ENCODE measurements at places on chromosomes 7 and 10. TPM values are rescaled to one million over a fixed set of nuclear protein-coding genes. Genes with fewer than 3 reads are reported as not detected.

DNA sequence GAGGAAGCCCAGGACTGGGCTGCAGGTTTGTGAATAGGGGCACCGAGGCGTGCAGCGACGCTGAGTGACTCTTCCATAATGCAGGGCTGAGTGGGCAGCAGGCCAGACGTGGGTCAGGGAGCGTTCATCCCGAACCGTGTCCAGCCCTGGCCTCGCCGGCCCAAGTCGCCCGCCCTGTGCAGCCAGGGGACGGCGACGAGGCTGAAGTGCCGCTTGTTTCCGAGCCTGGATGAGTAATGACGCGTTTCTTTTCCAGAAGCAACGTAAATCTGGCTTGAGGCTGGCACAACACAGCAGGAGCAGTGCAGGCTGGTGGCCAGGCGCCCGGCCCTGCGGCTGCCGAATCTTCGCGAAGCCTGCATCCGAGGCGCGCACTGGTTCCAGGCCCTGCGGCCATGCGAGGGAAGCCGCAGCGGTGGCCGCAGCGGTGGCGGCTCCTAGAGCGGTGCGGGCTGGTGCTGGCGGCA lies 74.0 kb upstream of the SEC61G start:
- no peak for DNase-seq
- H3K36me3 ChIP-seq = no peaks in the 10 kb centered on the region
- no peaks in the 10 kb centered on the region for H3K27me3 ChIP-seq
- H3K4me3 ChIP-seq = no peak overlapping the region
- no peaks in the 10 kb centered on the region for H3K4me1 ChIP-seq

DNA sequence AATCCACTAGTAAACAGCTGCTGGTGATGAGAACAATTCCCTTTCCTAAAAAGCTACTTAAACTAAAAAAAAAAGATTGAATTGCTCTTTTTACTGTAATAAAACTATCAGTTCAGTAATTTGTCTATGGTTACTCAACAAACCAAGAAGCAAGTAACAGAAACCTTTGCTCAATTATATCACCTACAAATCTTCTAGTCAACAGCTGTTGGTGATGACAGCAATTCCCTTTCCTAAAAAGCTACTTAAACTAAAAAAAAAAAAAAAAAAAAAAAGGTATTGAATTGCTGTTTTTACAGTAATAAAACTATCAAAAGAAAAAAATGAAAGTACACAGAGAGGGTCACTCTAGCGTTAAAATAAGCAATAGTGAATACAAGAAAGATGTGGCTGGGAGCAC lies 158.1 kb downstream of the CTNNA3 start:
- H3K36me3 ChIP-seq = no peaks in the 10 kb centered on the region
- H3K4me1 ChIP-seq = peaks cover 8% of the 10 kb centered on the region
- no peak overlapping the region for H3K4me3 ChIP-seq
- no peak overlapping the region for H3K27ac ChIP-seq
- no peaks in the 10 kb centered on the region for H3K27me3 ChIP-seq
- DNase-seq = no peak

- H3K36me3 ChIP-seq = no peaks in the 10 kb centered on the region
- DNase-seq = no peak
- H3K4me3 ChIP-seq = no peak overlapping the region
- H3K27ac ChIP-seq = peak overlapping the region; percentile 80
- peaks cover 94% of the 10 kb centered on the region for H3K4me1 ChIP-seq
These were observed 13.6 kb downstream of the SVIL start for GRCh38 chr10:29621161-29621560.

DNA sequence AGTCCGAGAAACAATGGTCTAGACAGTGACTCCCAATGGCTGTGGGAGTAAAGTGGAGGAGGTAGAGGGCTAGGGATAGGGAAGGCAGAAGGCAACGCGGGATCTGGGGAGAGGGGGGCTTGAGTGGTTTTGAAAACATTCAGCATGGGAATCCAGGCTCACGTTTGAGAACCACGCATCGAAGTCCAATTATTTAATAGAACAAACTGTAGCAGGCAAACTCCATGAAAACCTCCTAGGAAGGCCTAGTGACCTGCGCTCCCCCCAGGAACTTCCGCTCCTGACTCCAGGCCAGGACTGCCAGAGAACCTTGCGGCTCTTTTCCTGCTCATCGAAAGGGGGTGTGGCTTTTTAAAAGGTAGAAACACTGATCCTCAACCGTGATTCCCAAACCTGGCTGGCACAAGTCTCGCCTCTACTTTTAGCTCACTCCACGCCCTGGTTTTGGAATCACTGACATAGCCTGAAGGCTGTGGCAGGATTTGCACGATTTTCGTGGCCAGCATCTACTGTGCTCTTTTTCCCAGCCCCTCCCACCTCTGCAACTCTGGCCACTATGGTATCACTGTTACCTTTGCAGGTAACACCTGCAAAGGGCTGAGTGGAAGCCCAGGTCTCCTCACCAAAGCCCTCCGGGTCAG lies 43.4 kb downstream of the MYOF start:
- H3K4me1 ChIP-seq = peaks cover 98% of the 10 kb centered on the region
- H3K4me3 ChIP-seq = no peak overlapping the region
- H3K27me3 ChIP-seq = no peaks in the 10 kb centered on the region
- no peaks in the 10 kb centered on the region for H3K36me3 ChIP-seq

GRCh38 chr7:93117852-93118530 lies at the start of gene SAMD9:
Gene SAMD9 (minus strand): TSS chr7:93117979. CDS start chr7:93106097, 11,882 bp downstream.
- H3K4me1 ChIP-seq = peaks cover 10% of the 10 kb centered on the region
- no peaks in the 10 kb centered on the region for H3K36me3 ChIP-seq
- H3K27ac ChIP-seq = peak within 1 kb of the TSS; percentile 60
- peak within 1 kb of the TSS; percentile 49 for H3K4me3 ChIP-seq
- DNase-seq = no peak
- H3K27me3 ChIP-seq = no peaks in the 10 kb centered on the region

DNA sequence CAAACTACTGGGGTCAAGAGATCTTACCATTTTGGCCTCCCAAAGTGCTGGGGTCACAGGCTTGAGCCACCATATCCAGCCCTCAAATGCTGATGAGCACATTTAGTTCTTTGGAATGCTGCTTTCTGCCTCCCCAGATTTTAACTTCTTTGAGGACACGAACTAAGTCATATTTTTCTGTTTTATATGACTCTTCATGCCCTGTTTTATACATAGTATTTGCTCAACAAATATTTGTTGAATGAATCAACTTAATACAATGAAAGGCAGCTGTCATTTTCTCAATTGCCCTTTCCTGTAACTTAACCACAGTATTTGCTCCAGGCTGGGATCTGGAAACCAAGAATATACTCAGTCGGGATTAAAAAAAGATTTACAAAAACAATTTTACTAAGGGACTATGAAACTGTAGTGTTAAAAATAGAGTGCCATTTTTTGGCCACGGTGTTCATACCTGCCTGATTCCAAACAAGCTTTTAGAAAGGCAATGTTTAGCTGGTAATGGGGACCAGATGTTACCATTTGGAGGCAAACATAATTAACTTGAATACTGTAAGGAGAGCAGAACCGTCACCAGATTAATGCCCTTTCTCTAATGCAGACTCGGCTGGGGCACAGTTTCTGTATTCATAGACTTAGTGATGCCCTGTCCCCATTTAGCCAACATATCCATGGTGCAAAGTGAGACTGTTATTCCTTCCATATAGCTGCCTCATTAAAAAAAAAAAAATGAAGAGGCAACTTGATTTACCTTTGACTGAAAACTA lies 117.6 kb downstream of the NRP1 start:
- H3K36me3 ChIP-seq = peaks cover 62% of the 10 kb centered on the region
- no peak for DNase-seq
- H3K4me1 ChIP-seq = peaks cover 6% of the 10 kb centered on the region
- no peak overlapping the region for H3K27ac ChIP-seq
- no peak overlapping the region for H3K4me3 ChIP-seq
- no peaks in the 10 kb centered on the region for H3K27me3 ChIP-seq

DNA sequence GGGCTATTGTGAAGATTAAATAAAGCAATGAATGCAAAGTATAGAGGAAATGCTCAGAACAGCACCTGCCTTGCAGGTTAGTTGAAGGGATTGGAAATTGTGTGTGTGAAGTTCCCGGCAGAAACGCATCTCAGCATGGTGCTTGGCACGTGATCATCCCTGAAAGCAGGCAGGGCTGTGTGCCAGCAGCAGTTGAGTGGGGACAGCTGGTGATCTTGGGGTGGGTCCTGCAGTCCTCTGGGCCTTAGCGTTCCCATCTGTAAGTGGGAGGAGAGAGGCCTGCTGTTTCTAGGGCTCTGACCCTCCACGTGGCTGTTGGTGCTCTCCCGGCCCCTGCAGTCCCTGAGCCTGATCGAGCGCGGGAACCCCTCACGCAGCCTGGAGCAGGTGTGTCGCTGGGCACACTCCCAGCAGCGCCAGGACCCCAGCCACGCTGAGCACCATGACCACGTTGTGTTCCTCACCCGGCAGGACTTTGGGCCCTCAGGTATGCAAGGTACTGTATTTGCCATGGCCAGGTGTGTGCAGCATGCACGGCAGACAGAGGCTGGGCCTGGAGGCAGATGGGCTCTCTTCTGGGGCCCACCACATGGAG lies 55.3 kb downstream of the TBATA start:
- no peak overlapping the region for H3K27ac ChIP-seq
- H3K27me3 ChIP-seq = no peaks in the 10 kb centered on the region
- no peaks in the 10 kb centered on the region for H3K36me3 ChIP-seq
- no peak for DNase-seq
- H3K4me1 ChIP-seq = no peaks in the 10 kb centered on the region

DNA sequence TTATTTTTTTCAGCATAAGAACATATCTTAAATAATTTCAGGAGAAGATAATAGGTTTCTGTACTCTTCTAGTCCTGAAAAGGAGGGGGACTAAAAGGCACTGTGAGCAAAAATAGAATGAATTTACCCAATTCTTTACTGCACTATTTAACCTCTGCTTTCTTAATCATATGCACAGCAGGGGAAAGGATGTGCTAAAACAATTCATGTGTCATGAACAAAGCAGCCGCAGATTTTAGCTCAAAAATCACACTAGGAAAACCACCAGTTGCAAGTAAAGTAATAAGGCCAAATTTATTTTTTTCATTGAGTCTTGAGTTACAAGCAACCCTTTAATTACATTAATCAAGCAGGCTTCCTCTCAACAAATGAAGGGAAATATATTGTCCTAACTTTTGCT lies 80.1 kb downstream of the CABCOCO1 start:
- DNase-seq = no peak
- H3K36me3 ChIP-seq = no peaks in the 10 kb centered on the region
- H3K27me3 ChIP-seq = no peaks in the 10 kb centered on the region
- no peaks in the 10 kb centered on the region for H3K4me1 ChIP-seq

DNA sequence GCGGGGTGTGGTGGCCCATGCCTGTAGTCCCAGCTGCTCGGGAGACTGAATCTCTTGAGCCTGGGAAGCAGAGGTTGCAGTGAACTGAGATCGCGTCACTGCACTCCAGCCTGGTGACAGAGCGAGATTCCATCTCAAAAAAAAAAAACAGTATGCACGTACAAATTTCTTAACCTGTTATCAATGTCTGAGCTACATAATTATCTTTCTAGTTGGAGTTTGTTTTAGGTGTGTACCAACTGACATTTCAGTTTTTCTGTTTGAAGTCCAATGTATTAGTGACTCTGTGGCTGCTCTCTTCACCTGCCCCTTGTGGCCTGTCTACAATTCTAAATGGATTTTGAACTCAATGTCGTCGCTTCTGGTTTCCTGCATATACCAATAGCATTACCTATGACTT lies 40.3 kb downstream of the CD36 start:
- DNase-seq = no peak
- H3K27me3 ChIP-seq = no peaks in the 10 kb centered on the region
- H3K4me3 ChIP-seq = no peak overlapping the region
- H3K27ac ChIP-seq = no peak overlapping the region

DNA sequence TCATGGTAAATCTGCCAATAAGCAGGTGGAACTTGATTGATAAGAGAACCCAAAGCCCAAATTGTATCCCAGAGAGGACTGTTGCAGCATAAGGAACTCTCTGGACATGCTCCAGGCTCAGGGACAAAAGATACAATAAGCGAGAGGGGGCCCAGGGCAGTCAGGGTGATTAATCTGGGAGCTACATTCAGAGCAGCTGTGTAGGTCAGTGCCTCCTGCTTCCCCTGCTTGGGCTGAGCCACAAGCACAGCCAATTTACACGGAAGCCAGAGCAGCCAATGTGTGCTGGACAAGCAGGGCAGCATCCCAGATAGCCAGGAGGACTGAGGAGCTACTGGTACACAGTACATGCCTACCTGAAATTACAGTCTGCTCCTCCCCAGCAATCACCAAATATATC lies 24.2 kb downstream of the MYPN start:
- H3K27ac ChIP-seq = no peak overlapping the region
- no peaks in the 10 kb centered on the region for H3K36me3 ChIP-seq
- peaks cover 14% of the 10 kb centered on the region for H3K4me1 ChIP-seq

DNA sequence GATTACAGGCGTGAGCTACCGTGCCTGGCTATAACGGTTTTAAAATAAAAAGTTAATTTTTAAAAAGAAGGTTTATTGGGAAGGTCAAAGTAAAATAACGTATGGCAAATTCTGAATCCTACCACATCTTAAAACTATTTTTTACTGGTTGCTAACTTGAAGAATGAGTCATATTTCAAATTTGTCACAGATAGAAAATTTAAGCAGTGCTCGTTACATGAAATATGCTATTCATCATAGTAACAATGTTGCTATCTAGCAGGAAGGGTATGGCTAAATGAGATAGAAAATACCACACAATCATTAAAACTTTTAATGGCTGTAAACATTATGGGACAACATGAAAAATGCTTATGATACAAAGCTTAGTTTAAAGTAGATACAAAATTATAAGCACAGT lies 500.5 kb downstream of the PHTF2 start:
- no peaks in the 10 kb centered on the region for H3K36me3 ChIP-seq
- no peak for DNase-seq
- no peak overlapping the region for H3K27ac ChIP-seq
- no peaks in the 10 kb centered on the region for H3K27me3 ChIP-seq
- H3K4me3 ChIP-seq = no peak overlapping the region
- no peaks in the 10 kb centered on the region for H3K4me1 ChIP-seq

GRCh38 chr10:80205477-80206276 lies at the start of gene ANXA11:
Gene ANXA11 (minus strand): TSS chr10:80205537. CDS start chr10:80172861, 32,676 bp downstream.
- DNase-seq = no peak
- peak within 1 kb of the TSS; percentile 94 for H3K4me3 ChIP-seq
- H3K4me1 ChIP-seq = peaks cover 54% of the 10 kb centered on the region
- H3K27ac ChIP-seq = peak within 1 kb of the TSS; percentile 99

DNA sequence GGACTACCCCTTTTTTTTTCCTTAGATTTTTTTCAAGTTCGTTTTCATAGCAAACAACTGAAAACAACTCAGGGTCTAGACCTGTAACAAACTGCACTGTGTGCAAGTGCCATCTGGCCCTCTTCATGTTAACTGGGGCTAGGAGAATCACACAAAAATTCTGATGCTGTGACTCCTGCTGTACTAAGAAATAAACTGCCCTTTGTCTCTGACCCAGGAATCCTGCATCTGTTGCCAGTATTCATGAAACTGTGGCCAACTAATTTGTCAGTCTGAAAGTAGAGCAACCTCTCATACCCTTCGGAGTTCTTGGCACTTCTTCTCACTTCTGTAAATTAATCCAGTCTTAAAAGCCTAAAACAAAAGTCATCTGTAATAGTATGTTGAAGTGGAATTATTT lies 218.4 kb upstream of the PCDH15 start:
- DNase-seq = no peak
- H3K27ac ChIP-seq = no peak overlapping the region
- H3K4me1 ChIP-seq = no peaks in the 10 kb centered on the region
- no peak overlapping the region for H3K4me3 ChIP-seq
- H3K36me3 ChIP-seq = no peaks in the 10 kb centered on the region
- no peaks in the 10 kb centered on the region for H3K27me3 ChIP-seq

- H3K4me3 ChIP-seq = no peak overlapping the region
- DNase-seq = no peak
- no peak overlapping the region for H3K27ac ChIP-seq
- no peaks in the 10 kb centered on the region for H3K27me3 ChIP-seq
- H3K36me3 ChIP-seq = no peaks in the 10 kb centered on the region
These were observed 733.1 kb upstream of the C7orf33 start for GRCh38 chr7:147857152-147858140.

SPDYE5 gene
- total RNA-seq = not detected

EPHB6 gene
- 5.6 TPM for total RNA-seq

ABCF2 gene
- 33.8 TPM for total RNA-seq

MCM7 gene
- 60.3 TPM for total RNA-seq

LRRTM3 gene
- total RNA-seq = 0.33 TPM
